Upper lobe of left lung (tissue), 6 donors: ENCODE measurements at places on chromosomes 16 and 17. TPM values are rescaled to one million over a fixed set of nuclear protein-coding genes. Genes with fewer than 3 reads are reported as not detected.
A peak's percentile ranks its signal among the peaks of the same experiment; 100 is the strongest.

Gene GLOD4
- total RNA-seq: 92.2 TPM

DNA sequence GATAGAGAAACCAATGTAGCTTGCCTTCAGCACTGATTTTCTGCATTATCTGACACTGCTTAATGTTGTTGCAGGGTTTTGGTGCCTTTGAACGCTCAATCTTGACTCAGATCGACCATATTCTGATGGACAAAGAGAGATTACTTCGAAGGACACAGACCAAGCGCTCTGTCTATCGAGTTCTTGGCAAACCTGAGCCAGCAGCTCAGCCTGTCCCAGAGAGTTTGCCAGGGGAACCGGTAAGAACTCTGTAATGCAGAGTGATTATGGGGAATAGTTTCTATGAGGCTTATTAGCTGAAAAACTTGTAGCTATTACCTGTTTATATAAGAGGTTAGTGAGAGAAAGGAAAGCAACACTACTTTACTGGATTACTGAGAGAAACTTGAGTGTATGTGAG is 40.4 kb downstream of the AATF start:
- DNase-seq: no peak

Gene KRTAP4-3
- total RNA-seq: not detected

DNA sequence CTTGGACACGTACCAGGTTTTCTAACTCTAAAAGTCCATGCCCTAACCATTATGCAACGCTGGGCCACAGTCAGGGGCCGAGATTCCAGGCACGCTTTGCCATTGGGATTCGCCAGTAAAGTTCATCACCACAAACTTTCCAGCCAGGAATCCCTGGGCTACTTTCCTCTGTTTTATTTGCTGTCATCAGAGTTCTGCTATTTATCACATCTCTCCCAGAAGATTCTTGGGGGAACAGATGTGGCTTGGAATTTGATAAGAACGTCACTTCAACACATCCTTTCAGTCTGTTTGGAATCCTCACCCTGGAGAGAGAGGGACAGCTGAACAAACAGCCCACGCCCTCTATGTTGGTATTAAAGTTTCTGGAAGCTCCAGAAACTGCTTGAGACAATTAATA is 109.6 kb upstream of the CACNG3 start:
- DNase-seq: no peak

Gene FAM117A
- 15.1 TPM for total RNA-seq

GRCh38 chr16:84751241-84751640 is 51.4 kb downstream of the USP10 start:
- peak; percentile 69 for DNase-seq

GRCh38 chr16:84614623-84614967 is 3.3 kb downstream of the COTL1 start:
- DNase-seq: no peak

DNA sequence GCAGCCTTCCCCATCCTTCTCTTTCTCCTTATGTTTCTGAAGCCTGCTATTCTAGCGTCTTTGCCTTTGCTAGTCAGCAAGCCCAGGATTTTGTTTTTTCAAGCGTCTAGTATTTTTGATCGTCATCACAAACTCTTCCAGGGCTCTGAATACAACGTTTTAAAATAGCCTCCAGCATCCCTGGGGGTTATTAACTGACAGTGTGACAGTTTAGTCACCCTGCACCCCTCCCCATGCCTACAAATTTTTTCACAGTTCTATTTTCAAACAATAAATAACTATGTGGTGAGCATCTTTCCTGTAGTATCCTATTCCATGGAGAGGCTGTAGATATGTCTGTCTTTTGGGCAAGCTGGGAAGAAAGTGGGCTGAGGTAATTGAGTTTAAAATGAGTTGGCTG is 280.9 kb downstream of the MAP2K4 start:
- DNase-seq: no peak

DNA sequence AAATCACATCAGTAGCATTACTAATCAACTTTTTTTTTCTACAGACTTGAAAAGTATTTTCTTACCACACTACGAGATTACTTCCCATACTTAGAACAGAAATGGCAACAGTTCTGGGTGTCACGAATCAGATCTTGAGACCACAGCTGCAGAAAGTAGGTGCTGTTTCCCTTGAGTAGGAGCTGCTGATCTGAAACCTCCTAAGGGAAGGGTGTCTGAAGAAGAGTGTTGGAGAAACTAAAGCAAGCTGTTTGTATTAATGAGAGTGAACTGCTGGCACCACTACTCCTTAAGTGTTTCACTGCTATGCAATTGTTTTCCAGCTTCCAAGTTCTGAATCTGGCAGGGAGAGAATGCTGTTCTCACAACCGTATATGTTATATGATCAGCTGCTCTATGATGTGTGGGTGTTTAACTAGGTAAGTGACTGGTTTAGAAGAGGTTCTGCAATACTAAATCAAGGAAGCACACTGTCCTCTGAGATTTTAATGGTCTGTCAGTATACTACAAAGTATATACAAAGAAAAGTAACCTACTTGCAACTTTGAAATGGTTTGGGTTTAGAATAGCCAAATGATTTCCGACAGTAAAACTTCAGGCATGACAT is 3.3 kb downstream of the ZNF652 start:
- no peak for DNase-seq

GRCh38 chr16:27394516-27394915 is 7.5 kb upstream of the IL21R start:
- no peak for DNase-seq

DNA sequence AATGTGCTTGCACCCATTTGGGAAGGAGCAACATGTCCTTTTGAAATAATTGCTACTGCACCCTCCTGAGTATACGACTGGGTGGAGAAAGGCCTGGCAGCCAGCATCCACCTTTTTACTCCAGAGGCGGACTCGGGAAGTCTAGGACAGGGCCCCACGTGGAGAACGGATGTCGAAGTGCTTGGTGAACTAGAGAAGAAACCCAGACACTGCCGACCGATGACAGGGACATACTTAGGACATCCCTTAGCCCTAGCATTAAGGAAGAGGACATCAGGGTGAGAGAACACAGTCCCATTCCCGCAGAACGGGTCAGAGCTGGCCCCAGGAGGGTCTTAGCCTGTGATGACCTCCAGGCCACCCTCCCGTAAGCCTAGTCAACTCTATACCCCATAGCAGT is 3.8 kb downstream of the YBX2 start:
- DNase-seq: no peak

DNA sequence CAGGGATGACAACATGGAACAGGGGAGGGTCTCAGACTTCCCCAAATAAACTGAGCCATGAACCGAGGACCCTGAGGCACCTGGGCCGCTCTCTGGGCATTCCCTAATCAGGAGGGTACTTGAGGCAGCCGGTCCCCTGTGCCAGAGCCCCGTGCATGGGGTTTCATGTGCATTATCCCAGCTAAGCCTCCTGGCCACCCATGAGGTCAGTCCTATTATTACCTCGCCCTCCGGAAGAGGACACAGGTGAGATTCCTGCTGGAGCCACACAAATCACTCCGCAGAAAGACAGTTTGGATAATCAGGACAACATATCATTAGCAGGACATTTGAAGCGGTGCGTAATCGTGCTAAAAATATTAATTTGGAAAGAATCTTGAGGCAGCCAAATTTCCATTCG is 274.0 kb downstream of the PARN start:
- DNase-seq: no peak

DNA sequence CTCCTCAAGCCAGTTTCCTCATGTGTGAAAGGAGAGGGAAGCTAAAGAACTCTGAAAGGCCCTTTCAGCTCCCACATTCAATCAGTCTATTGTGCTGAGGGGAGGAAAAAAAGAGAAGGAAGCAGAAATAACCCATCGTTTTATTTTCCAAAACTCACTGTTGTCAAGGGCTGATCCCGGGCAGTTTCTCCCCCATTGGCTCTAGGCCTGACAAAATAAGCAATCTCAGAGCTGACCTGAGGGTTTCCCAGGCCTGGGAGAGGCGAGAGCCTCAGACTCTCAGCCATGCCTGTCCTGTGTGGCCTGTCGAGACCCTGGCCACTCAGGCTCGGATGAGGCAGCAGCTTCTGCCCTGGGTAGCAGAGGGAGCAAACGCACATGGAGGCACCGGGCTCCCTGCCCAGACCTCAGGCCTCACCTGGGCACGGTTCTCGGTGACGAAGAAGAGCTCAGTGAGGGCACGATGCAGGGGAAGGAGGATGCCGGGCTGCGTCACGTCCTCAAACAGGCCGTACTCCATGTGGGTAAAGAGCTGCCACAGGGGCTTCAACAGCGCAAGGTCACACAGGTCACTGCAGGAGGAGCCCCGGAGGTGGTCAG is 45.0 kb upstream of the ATP2A3 start:
- peak; percentile 38 for DNase-seq

Gene DPEP1
- 2.7 TPM for total RNA-seq

Gene RHBDF2
- total RNA-seq: 56.1 TPM

- DNase-seq: no peak
Observed at GRCh38 chr16:56331915-56332314, 93.4 kb downstream of the AMFR start.

DNA sequence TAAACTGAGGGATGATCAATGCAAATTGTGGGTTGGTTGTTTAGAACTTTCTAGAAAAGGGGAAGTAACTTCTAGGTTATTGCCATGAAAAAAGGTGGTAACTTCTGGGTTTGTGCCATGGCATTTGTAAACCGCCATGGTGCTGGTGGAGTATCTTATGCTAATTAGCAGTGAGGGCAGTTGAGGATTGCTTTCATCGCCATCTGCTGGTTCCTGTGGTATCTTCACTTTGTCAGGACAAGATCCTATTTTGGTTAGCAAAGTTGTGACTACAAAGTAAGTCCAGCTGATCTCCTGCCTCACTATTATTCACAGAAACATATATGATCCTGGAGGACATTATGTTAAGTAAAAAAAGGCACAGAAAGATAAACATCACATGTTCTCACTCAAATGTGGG is 1332.3 kb downstream of the CDH11 start:
- DNase-seq: no peak

Gene HOXB4
- 2.4 TPM for total RNA-seq

Gene LITAF
- total RNA-seq: 75.4 TPM

DNA sequence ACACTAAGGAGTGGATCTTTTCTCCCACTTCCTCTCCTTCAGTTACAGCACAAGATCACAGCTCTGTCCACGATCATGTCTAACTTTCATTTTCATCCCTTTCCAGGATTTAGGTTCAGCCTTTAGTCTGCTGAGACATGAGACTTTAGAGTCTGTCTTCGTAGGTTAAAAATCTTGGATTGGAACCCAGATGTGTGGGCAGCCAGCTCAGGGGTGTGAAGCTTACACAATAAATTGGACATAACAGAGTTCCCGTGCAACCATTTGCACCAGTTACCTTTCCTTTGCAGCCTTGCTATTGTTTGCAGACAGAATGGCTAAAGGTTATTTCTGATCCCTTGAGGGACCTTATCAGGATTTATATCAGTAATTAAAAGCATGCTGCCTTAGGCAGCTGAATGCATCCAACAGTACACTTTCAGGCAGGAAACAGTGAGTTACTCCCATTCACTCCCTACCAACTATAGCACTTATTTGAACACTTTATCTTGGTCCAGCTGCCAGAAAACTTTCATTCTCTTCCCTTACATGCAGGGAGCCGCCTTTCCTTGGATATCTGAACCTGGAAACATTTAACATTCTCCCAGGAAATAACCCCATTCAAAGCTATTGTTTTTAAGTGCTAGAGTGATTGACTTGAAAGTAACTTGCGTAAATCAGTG is 87.3 kb downstream of the TMEM100 start:
- no peak for DNase-seq

DNA sequence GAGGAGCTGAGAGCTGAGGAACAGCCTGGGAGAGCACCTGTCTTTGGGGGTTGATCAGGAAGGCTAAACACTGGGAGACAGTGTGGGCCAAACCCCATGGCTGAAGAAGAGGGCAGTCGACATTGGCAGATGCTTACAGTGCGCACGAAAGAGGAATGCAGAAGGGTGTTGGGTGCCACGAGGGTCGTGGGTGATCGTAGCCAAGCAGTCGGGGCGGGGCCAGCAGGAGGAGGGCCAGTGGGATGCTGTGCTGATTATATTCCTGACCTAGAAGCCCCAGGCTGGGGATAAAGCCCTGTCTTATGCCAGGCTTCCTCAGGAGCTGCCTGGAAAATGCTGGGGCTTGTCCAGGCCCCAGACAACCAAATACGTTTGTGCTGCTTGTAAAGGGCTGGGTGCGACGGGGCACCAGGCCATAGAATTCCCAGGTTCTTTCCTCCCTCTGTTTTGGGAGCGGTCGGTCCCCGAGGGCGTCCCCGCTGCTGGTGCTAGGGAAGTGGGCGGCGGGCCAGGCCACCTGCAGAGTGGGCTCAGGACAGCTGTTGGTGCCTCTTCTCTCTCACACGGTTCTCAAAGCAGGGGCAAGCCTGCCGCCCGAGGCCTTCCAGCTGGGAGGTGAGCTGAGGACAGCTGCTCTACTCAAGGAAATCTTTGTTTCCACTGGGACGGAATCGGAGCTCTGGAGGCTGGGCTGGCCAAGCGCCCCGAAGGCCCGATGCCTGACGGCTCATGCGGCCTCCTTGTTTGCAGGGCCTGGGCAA is 10.0 kb downstream of the C1QTNF1 start:
- DNase-seq: peak; percentile 23

DNA sequence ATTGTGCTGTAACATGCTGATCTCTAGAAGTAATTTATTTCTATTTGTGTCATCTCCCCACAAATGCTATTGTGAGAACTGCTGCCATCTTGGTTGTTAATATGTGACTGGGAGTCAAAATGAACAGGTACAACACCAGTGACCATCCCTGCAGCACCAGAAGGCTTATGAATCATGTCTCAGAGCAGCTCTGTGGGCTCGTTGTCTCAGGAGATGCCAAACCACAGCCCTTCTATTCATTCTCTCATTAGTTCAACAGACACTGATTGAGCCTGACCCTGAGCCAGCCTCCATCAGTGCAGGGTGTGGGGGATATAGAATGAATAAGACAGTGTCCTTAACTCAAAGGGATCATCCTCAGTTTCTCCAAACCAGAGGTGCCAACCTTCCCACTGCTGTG is 92.5 kb downstream of the UTP18 start:
- no peak for DNase-seq

GRCh38 chr17:34368196-34368945 is 5.3 kb upstream of the CCL1 start:
- no peak for DNase-seq

- DNase-seq: no peak
Observed at GRCh38 chr17:13581925-13582324, 19.8 kb downstream of the HS3ST3A1 start.

DNA sequence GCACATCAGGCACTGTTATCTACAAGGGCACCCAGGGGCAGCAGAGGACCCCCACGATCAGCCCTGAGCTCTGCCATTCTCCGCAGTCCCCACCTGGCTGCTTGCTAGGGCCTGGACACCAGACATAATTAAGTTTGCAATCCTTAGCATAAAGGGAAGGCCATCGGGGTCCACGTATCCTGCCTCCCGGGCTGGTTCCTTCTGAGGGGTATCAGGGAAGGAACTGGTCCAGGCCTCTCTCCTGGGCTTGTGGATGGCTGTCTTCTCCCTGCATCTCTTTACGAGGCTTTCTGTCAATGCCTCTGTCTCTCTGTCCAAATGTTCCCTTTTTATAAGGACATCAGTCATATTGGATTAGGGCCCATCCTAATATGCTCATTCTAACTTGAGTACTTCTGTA is 77.8 kb downstream of the CYLD start:
- no peak for DNase-seq

Gene TEX19
- total RNA-seq: not detected

Gene TUBB3
- total RNA-seq: 0.76 TPM

Gene EVPLL
- total RNA-seq: 1.7 TPM

GRCh38 chr17:77366558-77367245 is 225.9 kb downstream of the SEC14L1 start:
- no peak for DNase-seq
